Gastroesophageal sphincter (tissue), 4 donors: ENCODE measurements at places on chromosomes 13 and 19.

DNA sequence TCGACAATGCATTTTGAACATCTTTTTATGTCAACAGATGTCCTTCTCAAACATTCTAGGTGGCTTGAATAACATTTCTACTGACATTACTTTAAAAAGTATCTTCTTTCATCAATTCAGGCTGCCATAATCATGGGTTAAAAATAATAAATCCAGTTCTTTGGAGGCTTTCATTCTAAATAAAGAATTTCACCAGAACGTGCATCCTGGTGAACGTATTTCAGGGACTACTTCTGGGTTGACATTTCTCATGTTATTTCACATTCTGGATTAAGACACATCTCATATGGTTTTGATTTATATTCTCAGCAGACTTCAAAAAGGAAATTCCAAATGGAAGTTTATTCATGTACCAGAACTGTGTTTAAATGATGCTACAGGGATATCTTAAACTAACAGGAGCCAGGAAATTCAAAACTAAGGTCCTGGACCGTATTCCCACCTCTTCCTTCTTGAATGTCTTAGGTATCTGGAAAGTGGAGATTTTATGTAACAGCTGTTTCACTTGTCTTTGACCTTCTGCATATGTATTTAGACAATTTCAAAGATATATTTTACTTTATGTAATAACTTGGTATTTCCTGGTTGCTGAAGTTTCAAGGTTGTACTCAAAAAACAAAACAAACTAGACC lies 107.2 kb downstream of the STARD13 start:
- ATAC-seq, result no peak

GRCh38 chr19:35195830-35196229 lies 32.7 kb downstream of the FAM187B start:
- ATAC-seq, result no peak

DNA sequence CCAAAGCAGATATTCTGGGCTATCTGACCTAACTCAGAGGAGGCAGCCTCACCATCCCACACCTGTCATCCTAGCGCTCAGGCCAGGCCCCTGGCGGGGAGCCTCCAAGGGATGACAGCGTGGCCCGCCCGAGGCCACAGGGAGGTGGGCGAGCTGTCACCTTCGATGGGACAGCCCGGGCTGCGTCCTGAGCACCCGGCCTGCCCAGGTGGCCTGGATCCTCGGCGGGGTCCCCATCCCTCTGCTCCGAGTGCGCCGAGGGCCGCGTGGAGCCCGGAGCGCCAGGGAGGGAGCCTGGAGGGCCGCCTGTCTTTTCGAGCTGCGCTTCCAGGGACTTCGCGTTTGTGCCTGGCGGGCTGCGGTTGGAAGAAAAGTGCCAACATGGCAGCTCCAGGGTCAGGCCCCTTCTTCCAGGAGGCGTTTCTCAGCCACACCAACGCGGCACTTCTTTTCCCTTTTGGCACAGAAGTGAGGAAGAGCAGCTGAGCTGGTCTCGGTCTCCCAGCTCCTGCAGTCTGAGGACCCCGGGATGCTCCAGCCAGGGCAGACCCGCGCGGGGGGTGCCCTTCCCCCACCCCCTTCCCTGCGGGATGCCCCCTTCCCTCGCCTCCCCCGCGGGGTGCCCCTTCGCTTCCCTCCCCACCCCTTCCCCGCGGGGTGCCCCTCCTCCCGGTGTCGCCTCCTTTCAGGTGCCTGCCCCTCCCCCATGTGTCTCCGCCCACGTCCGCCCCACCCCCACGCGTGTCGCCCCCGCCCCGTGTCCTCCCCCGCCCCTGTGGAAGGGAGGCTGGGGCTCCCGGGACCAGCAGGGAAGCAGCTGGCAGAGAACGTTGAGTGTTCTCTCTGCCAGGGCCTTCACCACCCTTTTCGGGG lies 42.3 kb downstream of the GJA3 start:
- peak; percentile 71 for ATAC-seq

- no peak for ATAC-seq
Observed at GRCh38 chr19:6947745-6948144, 60.4 kb downstream of the ADGRE1 start.

GRCh38 chr13:20495087-20496023 lies 30.3 kb downstream of the CRYL1 start:
- ATAC-seq, result peak; percentile 68

DNA sequence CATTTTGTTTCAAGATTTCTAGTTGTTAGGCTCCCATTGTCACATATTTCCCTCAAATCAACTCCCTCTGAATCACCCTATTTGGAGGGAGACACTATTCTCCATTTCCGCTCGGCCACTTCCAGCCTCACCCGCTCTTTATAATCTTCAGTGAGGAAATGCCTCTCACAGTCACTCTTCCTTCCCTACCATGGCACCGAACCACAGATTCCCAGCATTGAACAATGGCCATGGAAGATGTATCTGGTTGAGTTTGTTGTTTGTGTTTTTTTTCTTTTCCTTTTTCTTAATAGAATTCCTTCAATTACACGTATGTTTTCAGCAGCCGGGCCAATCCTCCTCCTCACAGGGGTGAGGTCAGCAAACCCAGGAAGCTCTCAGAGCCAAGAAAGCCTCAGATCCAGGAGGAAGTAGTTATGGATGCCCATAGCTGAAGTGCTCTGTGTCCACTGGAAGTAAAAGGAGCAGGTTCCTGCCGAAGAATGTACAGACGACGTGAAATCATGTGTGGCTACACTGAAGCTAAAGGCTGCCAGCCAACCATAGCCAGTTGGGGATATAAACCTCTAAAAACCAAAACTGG lies 472.1 kb downstream of the FOXO1 start:
- ATAC-seq, result peak; percentile 26

DNA sequence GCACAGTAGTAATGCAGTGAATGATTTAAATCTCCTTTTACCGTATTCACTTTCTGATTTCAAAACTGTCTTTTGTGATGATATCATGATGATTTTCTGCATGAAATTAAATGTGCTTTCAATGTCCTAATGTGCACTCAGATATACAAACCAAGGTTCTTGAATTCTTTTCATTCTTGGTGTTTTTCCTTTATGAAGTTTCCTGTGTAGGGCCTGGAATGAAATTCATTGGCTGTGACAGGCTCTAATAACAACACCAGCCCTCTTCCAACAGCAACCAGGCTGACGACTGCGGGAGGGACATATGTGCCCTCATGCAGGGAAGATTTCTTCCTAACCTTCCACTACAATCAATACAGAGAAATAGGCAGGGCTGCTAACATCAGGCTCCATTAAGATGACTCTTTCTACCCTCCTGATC lies 1052.0 kb downstream of the DIAPH3 start:
- ATAC-seq, result no peak
